ENCODE measurements at places on chromosomes 5 and 9.

DNA sequence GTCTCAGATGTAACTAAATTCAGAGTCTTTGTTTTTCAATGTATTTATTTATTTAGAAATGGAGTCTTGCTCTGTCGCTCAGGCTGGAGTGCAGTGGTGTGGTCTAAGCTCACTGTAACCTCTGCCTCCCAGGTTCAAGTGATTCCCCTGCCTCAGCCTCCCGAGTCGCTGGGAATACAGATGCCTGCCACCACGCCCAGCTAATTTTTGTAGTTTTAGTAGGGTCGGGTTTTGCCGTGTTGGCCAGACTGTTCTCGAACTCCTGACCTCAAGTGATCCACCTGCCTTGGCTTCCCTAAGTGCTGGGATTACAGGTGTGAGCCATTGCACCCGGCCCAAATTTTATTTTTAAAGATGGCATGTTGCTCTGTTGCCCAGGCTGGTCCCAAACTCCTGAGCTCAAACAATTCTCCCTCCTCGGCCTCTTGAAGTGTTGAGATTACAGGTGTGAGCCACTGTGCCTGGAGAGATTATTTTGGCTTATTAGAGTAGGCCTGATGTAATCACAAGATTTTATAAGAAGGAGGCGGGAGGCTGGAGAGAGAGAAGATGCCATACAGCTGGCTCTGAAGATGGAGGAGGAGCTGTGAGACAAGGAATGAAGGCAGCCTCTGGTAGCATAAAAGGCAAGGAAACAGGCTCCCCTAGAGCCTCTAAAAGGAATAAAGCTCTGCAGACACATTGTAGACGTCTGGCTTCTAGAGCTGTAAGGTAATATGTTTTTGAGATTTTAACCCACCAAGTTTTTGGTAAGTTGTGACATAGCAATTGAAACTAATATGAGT is 12.9 kb upstream of the KLF9 start:
- no peak for DNase-seq

DNA sequence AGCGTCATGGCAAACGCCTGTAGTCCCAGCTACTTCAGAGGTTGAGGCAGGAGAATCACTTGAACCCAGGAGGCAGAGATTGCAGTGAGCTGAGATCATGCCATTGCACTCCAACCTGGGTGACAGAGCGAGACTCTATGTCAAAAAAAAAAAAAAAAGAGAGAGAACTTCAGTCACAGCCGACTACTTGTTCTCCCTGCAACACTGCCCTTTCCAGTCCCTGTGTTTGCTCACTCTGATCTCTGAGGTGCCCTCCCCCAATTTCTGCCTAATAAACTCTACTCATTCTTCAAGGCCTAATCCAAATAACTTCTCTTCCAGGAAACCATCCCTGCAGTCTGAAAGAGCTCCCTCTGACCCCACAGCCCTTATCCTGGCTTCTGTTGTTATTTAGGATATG is 28.1 kb downstream of the GFRA3 start:
- DNase-seq, result no peak

DNA sequence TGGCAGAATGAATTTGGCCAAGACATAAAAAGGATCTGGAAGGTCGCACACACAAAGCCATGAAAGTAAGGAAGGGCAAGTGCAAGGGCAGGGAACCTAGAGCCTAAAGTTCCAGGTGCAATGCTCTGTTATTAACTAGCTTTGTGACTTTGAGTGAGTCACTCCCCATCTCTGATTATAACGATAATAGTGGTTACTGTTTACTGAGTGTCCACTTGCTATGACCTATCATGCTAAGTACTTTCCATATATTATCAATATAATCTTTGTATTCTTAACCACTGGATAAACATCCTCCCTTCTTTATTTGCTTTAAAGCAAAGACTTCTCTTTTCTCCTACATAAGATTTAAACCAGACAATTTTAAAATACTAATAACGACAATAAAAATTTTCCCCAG is 504.6 kb upstream of the BRINP1 start:
- no peak for DNase-seq

- no peak for DNase-seq
Measured at GRCh38 chr9:134187110-134187531, 22.8 kb upstream of the RNU6ATAC start.

GRCh38 chr9:18228101-18228500 is 245.9 kb upstream of the ADAMTSL1 start:
- DNase-seq, result no peak

- no peak for DNase-seq
Measured at GRCh38 chr9:105855987-105856386, 161.6 kb downstream of the TMEM38B start.

- DNase-seq, result no peak
Measured at GRCh38 chr9:17870722-17871121, 291.9 kb downstream of the SH3GL2 start.

- no peak for DNase-seq
Measured at GRCh38 chr9:38424918-38425317, 664 bp upstream of the IGFBPL1 start.

GRCh38 chr5:117433818-117434217 is 859.2 kb upstream of the SEMA6A start:
- DNase-seq, result no peak

DNA sequence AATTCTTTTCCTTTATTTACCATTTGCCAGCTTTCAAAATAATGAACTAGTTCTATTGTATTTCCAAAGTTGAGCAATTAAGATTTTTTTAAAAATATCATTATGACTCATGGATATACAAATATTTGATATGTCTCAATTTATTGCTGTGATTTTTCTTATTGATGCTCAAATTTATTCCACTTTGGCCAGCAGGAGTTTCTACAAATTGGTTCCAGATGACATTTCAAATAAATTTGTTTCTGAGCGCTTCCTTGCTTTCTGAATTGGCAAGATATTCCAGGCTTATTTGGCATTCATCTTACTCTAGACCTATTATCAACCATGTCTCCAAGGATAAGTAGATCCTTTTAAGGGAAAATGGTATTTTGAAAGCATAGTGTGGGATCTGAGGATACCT is 58.5 kb upstream of the TJP2 start:
- DNase-seq, result no peak

- DNase-seq, result no peak
Measured at GRCh38 chr9:136152543-136152866, 33.8 kb upstream of the TMEM250 start.

GRCh38 chr9:128226412-128226801 is 23.2 kb downstream of the DNM1 start:
- no peak for DNase-seq
